ENCODE measurements at places on chromosomes 1 and 21.

DNA sequence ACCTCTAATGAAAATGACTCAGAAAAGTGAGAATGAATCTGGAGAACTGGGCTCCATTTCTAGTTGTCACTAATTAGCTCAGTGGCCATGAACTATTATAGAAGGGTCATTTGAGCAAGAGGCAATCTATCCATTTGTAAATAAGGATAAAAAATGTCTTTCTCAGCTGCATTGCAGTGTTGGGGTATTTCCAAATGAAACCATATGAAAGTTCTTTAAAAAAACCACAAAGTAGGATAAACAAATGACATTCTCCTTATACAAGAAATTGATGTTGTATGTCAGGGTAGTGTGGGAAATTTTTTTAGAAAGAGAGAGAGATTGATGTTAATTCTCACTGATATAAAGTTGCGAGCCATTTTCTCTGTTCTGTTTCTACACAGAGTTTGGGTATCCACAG lies 26.0 kb downstream of the FMO3 start:
- DNase-seq, result no peak

GRCh38 chr1:1924386-1924785 lies 5.3 kb upstream of the TMEM52 start:
- DNase-seq, result no peak

GRCh38 chr1:57637155-57637554 lies 213.3 kb upstream of the DAB1 start:
- no peak for DNase-seq

GRCh38 chr21:31180256-31181081 lies 142.2 kb upstream of the KRTAP19-8 start:
- no peak for DNase-seq

DNA sequence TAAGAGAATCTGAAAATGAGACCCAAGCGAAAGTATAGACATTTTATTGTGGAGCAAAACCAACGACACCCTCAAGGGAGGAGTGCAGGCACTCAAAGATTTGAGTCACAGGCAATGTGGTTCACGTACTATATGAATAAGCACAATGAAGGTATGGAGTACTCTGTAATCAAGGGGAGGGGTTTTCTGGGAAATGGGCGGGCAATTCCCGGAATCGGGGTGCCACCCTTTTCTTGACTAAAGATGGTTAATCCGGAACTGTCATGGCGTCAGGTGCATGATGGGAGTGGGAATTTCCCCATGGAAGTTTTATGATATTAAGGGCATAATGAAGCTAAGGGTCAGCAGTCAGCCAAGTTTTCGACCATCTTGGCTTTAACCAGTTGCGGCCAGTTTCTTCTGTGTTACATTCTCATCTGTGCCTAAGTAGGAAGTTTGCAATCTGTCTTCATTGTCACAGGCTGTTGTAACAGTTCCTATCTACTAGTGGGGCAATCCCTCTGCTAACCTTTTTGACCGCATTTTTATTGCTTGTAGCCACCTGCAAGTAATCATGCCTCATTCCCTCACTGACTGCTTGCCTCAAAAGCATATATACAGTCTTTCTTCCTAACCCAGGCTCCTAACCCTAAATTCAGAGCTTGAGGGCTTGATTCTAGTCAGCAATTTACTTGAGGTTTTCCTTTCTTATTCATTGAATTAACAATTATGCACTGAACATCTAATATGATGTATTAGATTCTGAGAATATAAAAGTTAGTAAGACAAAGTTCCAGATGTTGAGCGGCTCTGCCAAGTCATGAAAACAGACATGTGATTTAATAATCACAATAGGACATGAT lies 775 bp upstream of the AIM2 start:
- DNase-seq, result no peak

DNA sequence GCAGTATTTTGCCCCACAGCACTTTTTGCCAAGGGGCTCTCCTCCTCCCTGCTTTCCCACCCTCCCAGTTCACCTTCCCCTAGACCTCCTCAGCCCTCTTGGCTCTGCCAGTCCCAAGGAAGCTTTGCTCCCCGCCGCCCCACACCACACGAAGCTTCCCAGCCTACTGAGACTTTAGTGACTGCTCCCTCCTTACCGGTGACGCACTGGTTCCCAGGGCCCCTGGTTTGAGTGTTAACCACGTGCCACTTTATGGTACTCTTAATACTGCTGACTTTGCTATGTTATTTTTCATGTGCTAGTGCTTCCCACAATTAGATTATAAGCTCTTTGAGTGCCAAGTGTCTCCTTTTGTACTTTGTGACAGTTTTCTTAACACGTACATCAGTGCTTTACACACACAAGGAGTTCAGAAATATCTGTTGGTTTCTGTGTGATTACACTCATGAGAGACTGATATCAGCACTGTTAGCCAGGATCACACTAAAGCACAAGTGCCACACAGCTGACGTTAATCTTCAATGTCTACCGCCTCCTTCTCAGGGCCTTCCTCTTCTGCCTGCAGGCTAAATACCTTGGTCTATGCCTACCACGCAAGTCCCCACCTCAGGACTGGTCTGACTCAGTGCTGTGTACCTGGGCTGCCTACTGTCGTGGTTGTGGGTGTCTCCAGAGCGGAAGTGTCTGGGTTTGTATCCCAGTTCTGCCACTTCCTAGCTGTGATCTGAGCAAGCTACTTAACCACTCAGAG lies 61.0 kb downstream of the DNTTIP2 start:
- no peak for DNase-seq

DNA sequence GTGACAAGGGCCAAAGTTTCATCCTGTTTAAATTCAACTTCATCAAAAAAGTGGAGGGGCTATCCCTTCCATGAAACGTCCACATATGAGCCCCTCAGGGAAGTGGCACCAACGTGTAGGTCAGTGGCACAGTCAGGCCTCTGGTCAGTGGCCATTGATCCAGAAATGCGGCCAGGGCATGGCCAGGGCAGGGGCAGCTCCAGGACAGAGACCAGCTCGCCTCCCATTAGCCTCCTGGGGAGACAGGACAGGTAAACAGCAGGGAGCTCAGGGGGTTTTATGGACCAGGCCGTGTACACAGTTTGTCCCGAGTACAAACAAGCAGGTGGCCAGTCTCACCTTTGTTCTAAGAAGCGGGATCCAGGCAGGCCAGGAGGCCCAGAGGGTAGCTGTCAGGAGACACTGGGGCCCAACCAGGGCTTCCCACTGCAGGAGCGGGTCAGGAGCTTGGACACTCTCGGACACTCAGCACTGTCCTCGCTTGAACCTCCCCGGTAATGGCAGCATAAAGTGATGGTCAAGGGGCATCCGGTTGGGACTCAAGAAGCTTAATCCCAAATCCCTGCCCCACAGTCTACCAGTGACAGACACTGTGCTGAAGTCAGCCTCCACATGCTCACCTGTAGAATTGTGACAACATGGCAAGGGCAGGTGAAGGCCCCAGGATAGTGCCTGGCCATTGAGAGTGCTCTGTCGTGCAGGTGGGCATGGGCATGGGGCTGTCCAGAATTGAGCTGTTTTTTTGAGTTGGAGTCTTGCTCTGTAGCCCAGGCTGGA lies 144.1 kb upstream of the ERRFI1 start:
- no peak for DNase-seq

DNA sequence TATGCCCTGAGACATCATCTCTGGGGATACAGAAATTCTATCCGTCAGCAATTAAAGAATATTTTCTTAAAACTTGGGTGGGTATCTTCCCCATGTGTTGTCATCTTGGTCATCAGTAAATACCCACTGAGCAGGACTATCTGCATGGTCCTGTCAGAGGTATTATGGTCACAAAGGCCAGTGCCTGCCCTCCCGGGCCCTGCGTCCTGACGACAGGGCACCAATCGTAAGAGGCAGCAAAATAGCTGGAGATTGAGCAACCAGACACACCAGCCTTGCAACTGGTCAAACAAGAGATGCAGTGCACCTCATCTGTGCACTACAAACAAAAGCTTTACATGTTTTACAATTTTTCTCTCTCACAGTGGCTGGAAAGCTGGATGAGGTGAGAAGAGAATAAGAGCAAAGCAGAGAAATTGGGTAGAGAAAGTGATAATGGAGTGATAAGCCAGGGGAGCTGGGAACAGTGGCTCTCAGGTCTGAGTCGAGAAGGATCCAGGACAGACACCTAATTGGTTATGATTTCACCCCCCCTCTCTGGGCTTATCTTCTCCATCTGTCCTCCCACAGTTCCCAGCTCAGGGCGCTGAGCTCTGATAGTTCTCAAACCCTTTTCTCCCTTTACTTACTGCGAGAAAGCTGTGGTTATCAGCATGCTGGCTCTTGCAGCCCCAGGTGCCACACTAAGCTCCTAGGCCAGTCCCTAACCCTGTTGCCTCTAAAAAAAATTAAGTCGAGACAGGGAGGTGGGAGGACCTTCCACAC lies 8.8 kb upstream of the SRP9 start:
- peak; percentile 73 for DNase-seq

DNA sequence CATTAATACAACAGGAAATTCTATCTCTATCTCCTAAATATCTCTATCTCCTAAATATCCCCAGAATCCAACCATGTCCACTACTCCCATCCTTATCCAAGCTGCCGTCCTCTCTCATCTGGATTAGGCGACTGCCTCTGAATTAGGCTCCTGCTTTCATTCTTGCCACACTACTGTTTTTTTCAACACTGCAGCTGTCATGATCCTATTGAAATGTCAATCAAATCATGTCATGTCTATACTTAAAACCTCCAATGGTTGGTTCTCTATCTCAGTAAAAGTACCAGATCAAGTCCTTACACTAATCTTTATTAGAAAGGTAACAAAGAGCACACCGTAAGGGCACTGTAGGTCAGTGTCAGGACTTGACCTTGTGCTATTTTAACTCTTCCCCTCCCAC lies 82.0 kb upstream of the NFIA start:
- no peak for DNase-seq

- DNase-seq, result no peak
These were observed 275.0 kb downstream of the HMCN1 start for GRCh38 chr1:186009039-186009737.

- DNase-seq, result no peak
These were observed 97.4 kb upstream of the SGIP1 start for GRCh38 chr1:66436378-66437135.

DNA sequence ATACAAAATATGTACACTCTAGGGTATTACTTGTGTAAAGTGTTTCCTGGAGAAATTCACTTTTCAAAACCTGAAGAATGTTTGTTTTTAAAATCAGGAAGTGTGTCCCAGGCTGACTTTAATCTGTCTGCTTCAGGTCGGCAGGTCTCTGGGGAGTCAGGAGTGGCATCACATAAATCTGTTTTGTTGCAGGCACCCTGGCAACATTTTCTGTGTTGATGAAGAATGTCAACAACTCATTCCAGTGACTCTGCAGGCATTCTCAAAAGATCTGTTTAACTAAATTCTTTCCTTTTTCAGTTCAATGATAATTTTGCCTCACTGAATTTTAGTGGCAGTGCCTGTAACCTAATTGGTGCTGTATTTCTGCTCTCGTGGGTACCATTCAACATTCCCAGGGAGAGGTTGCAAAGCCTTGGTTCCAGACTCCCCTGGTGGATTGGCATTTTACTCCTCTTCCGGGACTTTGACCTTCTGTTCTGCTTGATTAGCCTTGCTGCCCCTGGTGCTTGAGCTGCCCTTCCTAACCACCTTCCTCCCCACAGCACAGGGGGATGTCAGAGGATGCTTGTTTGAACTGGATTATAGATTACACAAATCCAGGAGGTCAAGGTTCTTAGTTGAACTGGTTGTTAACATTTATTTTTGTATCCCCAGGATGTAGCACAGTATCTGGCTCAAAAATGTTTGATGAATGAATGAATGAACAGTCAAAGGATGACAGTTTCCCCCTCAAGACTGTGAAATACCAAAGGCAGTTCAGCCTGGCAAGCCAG lies 55.4 kb upstream of the LPGAT1 start:
- no peak for DNase-seq

GRCh38 chr21:26965040-26965906 lies 1.6 kb downstream of the ADAMTS5 start:
- no peak for DNase-seq

DNA sequence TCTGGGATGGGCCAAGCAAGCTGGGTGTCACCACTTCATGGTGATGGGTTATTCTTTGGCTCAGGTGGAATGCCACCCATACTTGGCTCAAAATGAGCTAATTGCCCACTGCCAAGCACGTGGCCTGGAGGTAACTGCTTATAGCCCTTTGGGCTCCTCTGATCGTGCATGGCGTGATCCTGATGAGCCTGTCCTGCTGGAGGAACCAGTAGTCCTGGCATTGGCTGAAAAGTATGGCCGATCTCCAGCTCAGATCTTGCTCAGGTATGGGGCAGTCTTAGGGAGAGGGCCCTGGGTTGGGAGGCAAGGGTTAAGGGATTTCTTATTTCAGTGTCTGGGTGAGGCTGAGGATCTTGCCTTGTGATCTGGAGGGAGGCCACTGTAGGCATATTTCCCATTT lies 15.4 kb upstream of the NASP start:
- DNase-seq, result no peak

DNA sequence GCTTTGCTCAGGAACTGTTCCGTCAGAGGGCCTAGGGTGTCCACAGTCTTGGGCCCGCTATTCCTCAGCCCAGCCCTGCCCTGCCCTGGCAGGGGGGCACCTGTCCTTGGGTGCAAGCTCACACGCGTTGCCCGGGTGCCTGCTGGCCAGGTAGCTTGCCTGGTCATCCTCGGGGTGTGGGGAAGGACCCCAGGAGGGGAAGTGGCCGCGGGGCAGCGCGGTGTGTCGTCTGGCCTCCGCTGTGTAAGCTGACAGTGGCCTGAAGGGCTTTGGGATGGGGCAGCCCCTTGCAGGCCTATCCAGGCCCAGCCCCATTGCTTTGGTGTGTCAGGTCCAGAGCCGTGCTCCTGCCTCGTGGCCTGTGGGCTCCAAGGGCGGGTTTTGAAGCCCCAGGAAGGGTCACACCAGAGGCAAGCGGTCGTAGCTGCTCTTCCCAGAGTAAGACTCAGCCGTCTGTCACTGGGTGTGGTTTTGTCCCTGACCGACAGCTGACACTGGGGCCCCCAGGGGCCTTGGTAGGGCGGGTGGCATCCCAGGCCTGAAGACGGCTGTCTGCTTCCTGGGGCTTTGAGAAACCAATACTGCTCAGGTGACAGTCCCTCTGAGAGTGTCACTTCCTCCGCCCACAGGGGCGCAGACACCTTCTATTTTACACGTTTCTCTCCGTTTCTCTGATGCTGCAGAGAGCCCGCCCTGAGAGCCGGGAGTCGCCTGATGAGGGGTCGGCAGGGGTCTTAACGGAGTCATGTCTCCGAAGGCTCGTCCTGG lies 72.1 kb downstream of the SKI start:
- no peak for DNase-seq

GRCh38 chr1:66402194-66402593 lies 131.8 kb upstream of the SGIP1 start:
- peak; percentile 28 for DNase-seq

DNA sequence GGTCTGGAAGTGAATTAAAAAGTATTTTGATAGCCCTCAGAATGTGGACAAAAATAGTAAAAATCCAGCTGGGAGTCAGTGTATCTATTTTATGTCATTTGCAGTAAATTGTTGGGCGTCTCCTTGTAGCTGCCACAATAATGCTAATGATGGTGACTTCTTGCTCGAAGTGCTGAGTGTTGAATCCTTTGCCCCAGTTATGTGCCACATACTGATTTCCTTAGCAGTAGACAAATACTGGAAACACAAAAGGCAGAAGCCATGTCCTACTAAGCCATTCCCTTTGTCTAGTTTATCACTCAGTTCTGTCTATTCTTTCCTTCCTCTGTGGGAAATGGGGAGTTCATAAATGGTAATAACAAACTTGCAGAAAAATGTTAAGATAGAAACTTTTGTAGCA lies 70.7 kb upstream of the CXADR start:
- no peak for DNase-seq
